SJCRH30 (cell line): ENCODE measurements at places on chromosomes 11 and 22. TPM values are rescaled to one million over a fixed set of nuclear protein-coding genes. Genes with fewer than 3 reads are reported as not detected.

The OR51B5 gene
- 0.28 TPM in 1 of 2 replicates, not detected in the other for total RNA-seq

- no peak overlapping the region for H3K27ac ChIP-seq
- no peaks in the 10 kb centered on the region for H3K36me3 ChIP-seq
- no peak overlapping the region for H3K4me3 ChIP-seq
- H3K27me3 ChIP-seq = no peaks in the 10 kb centered on the region
- H3K4me1 ChIP-seq = no peaks in the 10 kb centered on the region
Measured at GRCh38 chr11:8009856-8010255, 22.7 kb downstream of the EIF3F start.

- no peaks in the 10 kb centered on the region for H3K4me1 ChIP-seq
- H3K27me3 ChIP-seq = no peaks in the 10 kb centered on the region
- no peak overlapping the region for H3K27ac ChIP-seq
- H3K4me3 ChIP-seq = no peak overlapping the region
Measured at GRCh38 chr11:111413849-111414248, 34.8 kb upstream of the POU2AF1 start.

DNA sequence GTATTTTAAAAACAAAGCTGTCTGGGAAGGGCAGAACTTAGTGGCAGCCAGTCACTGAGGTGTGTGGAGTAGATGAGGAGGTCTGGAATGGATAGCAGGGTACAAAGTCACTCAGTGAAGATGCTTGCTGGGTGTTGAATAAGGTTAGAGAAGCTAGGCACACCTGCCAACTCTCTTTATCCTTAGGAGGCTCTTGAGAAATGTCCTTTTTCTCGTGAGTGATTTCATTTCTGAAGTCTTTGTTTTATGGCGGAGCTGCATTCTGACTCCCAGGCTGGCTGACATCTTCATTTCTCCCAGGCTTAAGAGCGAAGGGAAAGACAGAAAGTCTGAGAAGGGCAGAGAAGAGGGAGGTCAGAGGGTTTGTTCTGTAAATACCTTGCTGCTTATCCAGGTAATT is 31.0 kb downstream of the CECR2 start:
- no peak overlapping the region for H3K27ac ChIP-seq
- no peak overlapping the region for H3K4me3 ChIP-seq
- no peaks in the 10 kb centered on the region for H3K36me3 ChIP-seq
- H3K27me3 ChIP-seq = no peaks in the 10 kb centered on the region
- DNase-seq = no peak

DNA sequence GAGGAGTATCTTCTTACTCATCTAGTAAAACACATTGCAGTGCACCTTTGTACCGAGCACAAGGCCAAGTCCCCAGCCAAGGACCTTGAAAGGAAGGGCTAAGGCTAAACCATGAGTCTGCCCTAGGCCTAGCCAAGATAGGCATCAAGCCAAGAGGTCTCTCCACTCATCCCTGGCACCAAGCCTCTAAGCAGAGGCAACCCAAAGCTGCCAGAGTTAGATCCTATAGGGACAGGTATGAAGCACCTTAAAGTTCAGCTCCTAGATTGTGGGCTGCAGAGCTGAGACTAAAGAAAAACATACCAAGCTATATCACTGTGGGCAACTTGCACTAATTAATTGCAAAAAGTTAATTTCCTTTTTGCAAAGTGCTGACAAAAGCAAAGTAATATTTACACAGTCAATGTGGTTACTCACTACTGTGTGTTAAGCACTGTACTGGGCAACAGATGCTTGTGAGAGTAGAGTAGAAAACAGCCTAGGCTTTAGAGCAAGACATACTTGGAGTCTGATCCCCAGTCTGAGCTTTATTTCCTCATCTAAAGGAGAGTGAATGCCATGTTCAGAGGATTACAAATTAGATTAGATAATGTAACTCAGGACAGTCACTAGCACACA is 7.2 kb downstream of the COA4 start:
- H3K27ac ChIP-seq = no peak overlapping the region
- no peak for DNase-seq
- H3K27me3 ChIP-seq = no peaks in the 10 kb centered on the region
- no peak overlapping the region for H3K4me3 ChIP-seq

GRCh38 chr11:124837491-124837856 is 27.8 kb upstream of the ROBO3 start:
- H3K4me3 ChIP-seq = no peak overlapping the region
- no peaks in the 10 kb centered on the region for H3K4me1 ChIP-seq

- H3K27me3 ChIP-seq = no peaks in the 10 kb centered on the region
- H3K4me1 ChIP-seq = peaks cover 4% of the 10 kb centered on the region; the same call in 1 of the 2 replicates
- no peak overlapping the region for H3K27ac ChIP-seq
- no peak overlapping the region for H3K4me3 ChIP-seq
Measured at GRCh38 chr11:46352063-46352841, 5.0 kb downstream of the DGKZ start.
